Left ventricle myocardium superior (tissue), 1 donor: ENCODE measurements at places on chromosomes 1 and 21.

DNA sequence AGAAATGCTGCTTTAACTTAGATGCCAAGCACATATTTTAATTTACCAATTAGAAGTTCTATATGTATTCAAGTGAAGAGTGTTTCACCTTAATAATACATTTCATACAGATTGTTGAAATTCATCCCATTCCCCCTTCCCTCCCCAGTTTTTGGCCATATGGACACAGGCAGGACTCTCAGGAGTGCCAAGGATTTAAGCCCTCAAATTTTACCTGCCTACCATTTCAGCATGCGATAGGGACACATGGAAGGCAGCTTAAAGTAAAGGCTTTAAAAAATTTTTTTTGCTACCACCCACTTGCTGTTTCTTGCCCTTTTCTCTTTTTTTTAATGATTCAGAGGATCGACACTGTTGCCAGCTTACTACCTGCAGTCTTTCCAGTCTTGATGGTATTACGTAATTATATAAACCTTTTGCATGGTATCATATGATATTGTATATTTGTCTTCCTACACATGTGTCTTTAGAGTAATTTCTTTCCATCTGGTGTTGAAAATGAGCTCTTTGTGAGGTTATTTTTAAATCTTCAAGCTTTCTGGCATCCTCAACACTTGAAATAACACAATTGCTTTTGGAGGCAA, 7.0 kb downstream of the EPB41 start:
- DNase-seq: no peak

GRCh38 chr1:13828454-13829151, 128.6 kb downstream of the PRDM2 start:
- peak; percentile 58 for DNase-seq

DNA sequence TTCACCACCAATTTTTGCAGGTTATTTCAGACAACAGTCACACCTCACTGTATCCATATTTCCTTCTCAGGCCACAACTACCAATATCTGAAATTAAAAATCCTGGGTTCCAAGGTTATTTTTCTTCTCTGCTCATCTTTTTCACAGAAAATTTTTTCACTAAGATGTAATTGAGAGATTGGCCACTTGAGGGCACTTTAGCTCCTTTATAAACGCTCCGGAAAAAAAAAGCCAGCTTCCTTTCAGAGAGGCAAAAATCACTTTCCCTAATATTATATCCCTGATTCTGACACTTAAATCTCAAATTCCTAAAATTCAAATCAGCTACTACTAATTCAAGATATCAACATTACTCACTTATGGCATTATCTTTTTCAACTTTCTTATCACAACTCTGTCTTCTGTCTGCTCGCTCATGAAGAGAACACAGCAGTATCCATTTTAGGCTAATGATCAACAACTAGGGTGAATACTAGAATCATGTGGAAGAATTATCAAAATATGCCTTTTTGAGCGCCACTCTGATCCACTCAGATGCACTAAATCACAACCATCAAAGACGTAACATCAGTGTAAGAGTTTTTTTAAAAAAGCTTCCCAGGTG, 101.4 kb upstream of the RGS1 start:
- no peak for DNase-seq

DNA sequence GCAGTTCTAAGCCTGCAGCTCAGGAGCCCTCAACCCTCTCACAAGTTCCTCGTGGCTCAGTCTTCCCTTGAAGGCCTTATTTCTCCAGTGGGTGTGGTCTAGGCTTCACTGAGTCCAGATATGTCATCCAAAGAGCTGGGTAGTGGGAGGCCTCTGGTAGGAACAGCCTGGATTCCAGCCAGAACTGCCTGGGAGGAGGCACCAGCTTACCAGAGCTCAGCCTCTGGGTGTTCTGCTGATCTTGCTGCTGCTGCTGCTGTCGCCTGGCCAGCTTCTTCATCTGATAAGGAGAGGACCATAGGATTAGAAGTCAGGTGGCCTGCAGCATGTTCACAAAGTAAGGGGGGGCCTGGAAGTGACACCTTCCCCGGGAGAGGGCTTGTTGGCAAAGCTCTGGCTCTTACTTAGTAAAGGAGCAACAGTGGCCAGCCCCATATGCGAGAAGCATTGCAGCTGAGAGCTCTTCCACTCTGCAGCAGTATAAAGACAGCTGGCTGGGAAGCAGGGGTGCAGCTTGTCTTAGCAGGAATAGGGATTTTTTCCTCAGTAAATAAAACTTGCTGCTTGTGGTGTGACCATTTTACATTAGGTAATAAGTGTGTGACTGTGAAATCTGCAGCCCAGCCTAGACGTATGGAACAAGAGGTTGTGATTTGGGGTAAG, 148.5 kb downstream of the LMX1A start:
- no peak for DNase-seq

GRCh38 chr1:14687147-14687546, 88.7 kb downstream of the KAZN start:
- DNase-seq: no peak

- no peak for DNase-seq
These were observed 34.7 kb downstream of the CELF3 start for GRCh38 chr1:151681923-151682322.

DNA sequence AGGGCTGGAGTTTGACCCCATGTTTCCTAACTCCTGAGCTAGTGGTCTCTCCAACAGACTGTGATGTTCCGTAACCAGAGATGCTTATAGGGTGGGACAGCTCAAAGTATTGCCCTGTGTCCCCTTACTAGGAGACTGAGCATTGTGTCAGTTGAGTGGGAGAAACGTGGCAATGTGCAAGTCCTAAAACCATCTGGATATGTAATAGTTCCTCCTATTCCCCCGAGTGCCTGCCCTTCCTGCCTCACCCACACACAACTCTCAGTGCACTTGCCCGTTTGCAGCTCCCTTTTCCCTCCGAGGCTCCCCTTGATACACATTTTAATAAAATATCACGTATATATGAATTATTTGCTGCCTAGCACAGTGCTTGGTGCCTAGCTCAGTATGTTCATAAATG, 3.4 kb downstream of the PIGV start:
- DNase-seq: no peak

GRCh38 chr1:164700683-164701082, 141.7 kb downstream of the PBX1 start:
- DNase-seq: no peak

DNA sequence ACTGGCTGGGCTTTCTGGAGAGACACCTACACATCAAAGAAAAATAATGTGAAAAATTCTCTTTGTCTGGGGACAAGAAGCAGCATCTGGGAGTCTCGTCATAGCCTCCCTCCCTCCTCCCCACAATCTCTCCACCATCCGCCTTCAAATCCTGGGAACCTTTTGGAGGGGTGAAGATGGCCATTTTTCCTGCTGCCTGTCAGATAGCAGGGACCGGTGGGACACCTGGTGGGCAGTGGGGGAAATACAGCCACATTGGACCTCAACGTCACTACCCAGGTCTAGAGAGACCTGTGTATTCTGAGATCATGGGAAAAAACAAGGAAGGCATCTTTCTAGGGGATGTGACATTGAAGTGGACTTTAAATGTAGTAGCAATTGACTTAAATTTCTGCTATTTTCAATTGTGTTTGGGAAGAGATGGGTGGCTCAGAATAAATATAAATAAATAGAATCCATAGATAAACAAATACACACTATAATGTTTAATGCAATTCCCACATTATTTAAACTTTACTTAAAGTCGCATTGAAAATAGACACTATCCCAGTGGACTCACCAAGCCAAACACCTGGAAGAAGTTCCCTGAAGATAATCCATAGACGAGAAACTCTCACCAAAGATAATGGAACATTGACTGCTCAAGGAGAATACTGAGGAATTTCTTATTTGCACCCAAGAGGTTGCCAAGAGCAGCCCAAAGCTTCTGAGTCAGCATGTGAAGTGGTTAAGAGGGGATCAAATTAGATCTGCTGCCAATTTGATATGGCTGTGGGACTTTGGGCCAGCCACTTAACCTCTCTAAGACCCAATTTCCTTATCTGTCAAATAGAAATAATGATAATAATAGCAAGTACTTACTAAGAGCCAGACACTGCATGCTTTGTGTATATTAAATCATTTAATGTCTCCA, 147.6 kb upstream of the CAMK1G start:
- peak; percentile 76 for DNase-seq

DNA sequence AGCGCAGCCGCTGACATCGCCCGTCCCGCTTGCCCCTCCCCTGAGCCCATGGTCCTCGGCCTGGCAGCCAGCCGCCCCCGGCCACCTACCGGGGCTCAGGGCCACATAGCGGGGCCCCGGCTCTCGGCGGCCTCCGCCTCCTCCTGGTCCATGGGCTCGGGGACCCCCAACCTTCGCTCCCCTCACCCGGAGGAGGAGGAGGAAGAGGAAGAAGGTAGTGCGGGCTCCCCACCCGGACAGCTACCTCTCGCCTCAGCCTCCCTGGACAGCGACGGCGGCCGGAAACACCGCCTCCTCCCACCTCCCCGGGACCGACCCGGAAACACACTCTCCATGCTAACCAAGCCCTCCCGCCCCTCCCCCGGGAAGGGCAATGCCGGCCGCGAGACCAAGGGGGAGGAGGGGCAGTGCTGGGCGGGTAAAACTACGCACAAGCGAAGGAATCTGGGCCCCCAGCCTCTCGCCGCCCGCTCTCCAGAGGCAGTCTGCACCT, at the start of gene KIAA0319L:
Gene KIAA0319L, minus strand, starts transcription at position 286 of the 493 bp plus-strand sequence. CDS start 2,912 bp downstream, outside the sequence.
- DNase-seq: peak; percentile 93

DNA sequence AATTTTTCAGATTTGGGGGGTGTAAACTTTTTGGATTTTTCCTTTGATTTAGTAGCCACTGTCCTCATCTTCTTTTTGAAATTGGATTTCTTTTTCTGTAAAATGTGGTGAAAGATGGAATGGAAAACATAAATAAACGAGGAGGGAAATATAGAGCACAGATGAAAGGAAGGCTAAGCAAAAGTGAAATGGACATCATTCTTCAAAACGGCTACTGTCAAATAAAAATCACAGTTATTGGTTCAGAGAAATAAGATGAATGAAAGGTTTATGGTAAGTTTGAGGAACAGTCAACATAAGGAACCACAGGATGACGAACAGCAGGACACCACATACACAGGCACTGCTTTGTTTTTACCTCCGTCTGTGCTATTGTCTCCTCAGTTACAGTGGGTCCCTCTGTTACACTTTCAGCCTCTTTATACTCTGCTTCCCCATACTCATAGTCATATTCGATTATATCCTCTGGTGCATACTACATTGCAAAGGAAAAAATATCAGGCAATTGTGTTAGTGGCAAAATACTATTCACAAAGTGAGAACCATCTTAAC, 82.4 kb downstream of the COL11A1 start:
- no peak for DNase-seq

- DNase-seq: no peak
These were observed 12.9 kb downstream of the PIGM start for GRCh38 chr1:160018900-160019299.

- no peak for DNase-seq
These were observed 9.0 kb upstream of the IFFO2 start for GRCh38 chr1:18965206-18966173.

- DNase-seq: no peak
These were observed 171.3 kb upstream of the AJAP1 start for GRCh38 chr1:4483021-4483625.
